ELF-1 (cell line): ENCODE measurements at places on chromosomes 7 and 10.
A peak's percentile ranks its signal among the peaks of the same experiment; 100 is the strongest.

DNA sequence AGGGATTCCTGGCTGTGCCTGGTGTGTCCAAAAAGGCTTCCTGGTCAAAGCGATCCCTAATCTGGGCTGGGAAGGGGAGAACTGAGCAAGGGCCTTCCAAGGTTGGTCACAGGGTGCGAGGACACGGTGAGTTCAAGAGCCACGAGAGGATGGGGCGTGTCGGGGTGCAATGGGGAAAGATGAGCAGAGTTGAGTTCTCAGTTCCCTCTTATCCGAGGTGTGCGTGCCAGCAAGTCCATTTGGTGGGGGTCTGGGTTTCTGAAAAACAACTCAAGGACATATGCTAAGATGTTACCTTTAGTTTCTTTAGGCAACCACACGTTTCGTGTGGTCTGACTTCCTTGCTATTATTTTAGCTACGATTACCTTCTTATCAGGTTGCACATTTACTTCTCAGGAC is 1.3 kb downstream of the ZNF775 start:
- DNase-seq, result no peak

DNA sequence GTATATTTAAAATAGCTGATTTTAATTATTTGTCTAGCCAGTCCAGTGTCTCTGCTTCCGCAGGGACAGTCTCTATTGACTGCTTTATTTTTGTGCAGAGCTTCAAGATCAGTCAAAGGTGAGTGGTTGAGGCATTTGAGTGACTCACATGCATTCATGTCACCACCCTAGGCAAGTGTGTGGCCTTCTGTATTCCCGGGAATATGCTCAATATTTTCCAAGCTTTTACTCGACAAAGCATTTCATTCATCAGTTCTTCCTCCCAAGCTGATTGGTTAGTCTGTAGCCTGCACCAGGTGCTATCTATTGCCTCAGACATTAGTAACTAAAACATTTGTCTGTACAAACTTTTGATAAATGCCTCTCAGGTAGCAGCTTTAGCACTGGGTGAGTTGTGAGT is 471.5 kb upstream of the NRG3 start:
- DNase-seq, result no peak

- DNase-seq, result no peak
These were observed 64.2 kb upstream of the DNAJB6 start for GRCh38 chr7:157272351-157273207.

GRCh38 chr10:47042780-47043750 is 131.8 kb downstream of the PTPN20 start:
- DNase-seq, result peak; percentile 37

DNA sequence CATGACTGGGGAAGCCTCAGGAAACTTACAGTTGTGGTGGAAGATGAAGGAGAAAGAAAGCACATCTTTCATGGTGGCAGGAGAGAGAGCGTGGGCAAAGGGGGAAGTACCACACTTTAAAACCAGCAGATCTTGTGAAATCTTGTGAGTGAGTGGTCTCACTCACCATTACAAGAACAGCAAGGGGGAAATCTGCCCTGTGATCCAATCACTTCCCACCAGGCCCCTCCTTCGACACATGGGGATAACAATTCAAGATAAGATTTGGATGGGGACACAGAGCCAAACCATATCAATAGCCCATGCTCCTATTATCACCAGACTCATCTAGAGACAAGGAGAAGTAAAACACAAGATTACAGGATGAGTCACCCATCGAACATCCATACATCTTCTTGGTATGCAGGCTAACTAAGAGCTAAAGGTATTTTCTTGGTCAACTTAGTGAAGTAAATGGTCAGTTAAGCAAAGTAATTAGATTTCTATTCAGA is 55.3 kb upstream of the YAE1 start:
- DNase-seq, result no peak

DNA sequence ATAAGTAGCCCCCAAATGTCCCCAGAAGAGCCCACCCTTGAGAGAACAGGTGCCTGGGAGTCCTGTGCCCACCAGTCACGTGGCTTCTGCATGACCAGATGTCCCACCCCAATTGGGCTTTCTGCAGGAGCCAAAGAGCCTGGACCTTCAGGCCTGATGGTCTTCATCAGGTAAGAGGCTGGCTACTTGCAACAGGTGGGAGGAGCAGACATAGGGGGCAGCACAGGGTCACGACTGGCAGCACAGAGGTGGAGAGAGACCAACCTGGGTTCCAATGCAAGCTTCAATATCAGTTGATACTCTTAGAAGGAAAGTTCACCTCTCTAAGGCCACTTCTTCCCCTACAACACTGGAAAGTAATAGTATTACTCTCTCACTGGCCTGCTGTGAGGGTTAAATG is 288.0 kb downstream of the ELMO1 start:
- DNase-seq, result no peak

GRCh38 chr10:132836248-132836831 is 50.4 kb upstream of the NKX6-2 start:
- no peak for DNase-seq

GRCh38 chr7:157399086-157399687 is 62.4 kb downstream of the DNAJB6 start:
- no peak for DNase-seq

- DNase-seq, result no peak
These were observed 45.5 kb downstream of the CREM start for GRCh38 chr10:35172146-35172545.

DNA sequence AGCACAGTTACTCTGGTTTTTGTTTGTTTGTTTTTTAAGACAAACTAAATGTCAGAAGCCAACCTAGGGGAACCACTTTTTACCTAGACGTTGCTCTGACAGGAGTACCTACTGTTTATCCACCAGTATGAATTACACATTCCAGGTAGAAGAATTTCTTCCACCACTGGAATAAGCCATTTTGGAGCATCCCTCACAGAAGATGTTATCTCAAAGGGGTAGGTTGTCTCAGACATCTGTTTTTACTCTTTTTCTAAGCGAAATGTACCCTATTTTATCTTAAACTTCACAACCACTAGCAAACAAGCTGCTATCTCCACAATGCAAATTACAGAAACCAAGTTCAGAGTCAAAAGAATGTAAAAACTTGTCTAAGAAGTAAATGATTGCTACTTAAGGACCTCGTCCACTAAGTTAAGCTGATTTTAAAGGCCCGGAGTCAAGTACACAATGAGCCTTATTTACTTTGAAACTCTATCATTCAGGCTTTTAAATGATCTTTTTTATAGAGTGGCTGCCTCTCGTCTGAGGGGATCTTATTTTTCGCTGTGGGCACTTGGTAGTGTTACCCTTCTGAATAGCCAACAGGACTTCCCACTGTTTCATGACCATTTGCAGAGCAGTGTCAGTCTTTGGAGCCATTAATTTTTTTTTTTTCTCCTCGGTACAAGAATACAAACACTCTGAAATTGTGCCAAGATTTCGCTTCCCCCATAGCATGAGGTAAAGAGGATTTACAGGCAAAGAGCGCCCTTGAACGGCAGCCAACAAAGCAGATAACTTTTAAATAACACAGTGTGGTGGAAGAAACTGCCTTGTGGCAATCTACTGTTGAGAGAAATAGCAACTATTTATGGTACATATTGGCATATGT is 15.7 kb upstream of the ARMC3 start:
- no peak for DNase-seq

- no peak for DNase-seq
These were observed 10.9 kb downstream of the PAPSS2 start for GRCh38 chr10:87670586-87670985.

DNA sequence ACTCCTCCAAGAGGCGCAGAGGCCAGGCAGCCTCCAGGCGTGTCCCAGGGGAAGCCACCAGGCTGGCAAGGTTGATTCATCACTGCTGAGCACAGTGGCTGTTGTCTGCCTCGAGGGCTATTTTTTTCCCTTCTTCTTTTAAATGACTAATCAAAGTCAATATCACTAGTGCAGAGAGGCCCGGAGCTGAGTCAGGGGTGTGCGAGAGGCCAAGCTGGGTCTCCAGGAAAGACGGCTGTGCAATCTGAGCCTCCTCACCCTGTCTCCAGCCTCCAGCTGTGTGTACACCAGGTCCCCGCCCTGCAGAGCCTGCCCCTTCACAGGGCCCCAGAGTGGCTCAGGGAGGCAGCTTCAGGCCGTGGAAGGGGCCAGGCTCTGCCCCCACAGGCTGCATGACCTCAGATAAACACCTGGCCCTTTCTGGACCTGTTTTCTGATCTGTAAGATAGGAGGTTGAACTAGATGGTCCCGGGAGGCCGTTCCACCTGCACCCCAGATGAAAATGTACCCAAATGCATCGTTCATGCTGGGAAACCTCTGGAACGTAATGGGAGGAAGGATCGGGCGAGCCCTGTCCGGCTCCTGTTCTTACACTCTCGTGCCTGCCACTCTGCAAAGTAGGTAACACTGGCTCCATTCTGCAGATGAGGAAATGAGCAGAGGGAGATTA is 3.7 kb downstream of the STX1A start:
- DNase-seq, result peak; percentile 83

GRCh38 chr7:28483908-28484605 is 71.7 kb downstream of the CREB5 start:
- DNase-seq, result no peak

DNA sequence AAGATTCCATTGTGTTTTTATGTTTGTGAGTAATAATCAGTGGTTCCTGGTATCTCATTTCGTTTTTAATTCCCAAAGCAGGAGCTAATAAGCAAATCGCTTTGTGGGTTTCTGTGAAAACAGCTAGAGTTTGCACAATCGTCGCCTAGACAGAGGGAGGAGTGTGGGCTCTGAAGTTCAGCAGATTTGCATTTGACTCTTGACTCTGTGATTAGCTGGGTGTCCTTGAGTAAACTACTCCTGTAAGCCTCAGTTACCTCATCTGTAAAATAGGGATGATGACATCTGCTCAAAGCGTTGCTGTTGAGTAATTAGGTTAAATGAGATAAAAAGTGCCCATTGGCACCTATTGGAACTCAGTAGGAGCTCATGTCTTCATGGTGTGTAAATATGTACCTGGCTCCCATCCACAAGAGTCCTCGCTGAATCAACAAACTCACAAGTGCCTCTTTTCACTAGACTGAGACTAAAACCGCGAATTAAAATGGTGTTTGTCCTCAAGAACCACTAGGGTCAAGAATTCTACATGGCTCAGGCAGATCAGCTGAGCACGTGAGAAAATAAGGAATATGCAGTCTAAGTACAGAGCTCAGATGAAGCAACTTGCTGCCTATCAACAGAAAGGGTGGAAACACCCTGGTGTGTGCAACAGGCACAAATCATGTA is 385.8 kb upstream of the C7orf33 start:
- no peak for DNase-seq

DNA sequence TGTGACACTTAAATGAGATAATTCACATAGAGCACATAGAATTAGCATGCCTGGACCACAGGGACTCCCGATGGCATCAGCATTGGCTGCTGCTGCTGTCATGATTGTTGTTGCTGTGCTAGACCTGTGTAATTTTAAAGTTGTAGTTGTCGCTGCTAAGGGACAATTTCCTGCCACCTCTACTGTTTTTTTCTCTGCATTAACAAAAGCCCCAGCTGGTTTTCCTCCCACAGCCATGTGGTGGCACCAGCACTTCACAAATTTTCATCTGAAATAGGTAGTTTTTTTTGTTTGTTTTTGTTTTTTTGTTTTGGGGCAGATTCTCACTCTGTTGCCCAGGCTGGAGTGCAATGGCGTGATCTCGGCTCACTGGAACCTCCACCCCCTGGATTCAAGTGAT is 25.4 kb upstream of the PRXL2A start:
- DNase-seq, result peak; percentile 77

DNA sequence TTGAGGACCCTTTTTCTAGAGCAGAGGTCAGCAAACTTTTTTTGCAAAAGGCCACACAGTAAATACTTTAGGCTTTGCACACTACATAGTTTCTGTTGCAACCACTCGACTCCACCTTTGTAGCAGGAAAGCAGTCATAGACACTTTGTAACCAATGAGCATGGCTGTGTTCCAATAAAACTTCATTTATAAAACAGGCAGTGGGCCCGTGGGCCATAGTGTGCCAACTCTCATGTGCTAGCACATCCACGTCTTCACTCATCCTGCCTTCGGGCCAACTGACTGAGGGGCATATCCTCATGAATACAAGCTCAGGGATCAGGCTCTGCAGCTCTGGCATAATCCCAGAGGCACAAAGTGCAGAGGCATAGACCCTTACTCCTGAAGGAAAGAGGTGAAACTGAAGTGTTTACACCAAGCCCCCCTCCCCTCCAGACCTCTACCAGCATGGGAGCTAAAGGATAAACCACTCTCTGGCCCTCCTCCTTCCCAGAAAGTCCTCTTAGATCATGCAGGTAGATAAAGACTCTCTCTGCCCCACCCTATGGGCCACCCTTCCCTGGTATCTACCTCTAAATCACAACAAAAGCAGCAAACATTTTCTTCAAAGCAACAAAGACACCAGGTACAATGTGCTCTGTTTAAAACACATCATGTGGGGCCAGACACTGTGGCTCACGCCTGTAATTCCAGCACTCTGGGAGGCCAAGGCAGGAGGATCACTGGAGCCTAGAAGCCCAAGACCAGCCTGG is 71.0 kb downstream of the DLG5 start:
- DNase-seq, result no peak

DNA sequence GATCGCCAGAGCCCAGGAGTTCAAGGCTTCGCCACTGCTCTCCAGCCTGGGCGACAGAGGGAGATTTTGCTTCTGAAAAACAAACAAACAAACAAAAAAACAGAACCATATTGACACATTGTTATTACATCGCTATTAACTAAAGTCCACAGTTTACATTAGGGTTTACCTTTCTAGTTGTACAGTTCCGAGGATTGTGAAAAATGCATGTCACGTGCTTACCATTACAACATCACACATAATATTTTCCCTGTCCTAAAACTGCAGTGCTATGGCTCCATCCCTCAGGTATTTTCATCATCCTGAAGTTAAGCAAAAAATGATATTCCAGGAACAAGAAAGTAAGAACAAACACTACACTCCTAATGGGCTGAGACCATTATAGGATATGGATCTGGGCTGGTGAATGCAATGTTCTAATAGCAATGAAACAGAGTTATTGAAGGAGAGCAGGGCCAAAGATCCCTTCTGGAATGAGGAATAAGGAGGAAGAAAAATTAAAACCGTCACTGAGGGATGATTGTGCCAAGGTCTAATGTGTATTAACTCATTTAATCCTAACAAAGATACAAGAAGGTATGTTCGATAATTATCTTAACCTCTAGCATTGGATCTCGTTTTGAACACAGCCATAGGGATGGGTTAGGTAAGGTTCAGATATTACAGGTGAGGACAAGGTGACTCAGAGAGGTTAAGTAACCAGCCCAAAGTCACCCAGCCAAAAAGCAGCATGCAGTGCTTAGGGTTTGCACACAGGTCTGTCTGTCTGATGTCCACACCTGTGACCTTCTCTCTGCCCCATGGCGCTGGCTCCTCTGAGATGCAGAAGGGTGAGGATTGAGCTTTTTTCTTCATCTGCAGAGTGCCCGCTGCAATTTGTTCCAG is 14.0 kb upstream of the CUX1 start:
- no peak for DNase-seq

DNA sequence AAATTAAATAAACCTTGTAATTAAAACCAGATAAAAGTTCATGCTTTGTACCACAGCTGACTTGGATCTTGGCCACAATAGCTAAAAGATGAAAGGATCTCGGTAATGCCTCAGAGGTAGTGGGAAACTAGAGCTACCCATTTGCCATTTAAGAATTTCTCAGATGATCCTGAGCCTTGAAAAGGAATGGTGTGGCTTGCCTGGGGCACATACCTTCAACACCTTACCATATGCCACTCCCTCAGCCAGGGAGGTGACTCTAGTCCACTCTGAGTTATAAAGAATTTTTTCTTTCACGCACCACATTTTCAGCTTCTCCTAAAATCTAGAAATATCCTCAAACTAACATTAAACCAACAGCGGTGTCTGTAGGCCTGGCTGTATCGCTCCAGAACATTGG is 516.3 kb upstream of the TEX47 start:
- DNase-seq, result no peak
